ENCODE measurements at places on chromosomes 4 and X.

- DNase-seq: no peak
These were observed 394.7 kb downstream of the GALNTL6 start for GRCh38 chr4:172207886-172208285.

- no peak for DNase-seq
These were observed 8.9 kb downstream of the FAT4 start for GRCh38 chr4:125323654-125324053.

DNA sequence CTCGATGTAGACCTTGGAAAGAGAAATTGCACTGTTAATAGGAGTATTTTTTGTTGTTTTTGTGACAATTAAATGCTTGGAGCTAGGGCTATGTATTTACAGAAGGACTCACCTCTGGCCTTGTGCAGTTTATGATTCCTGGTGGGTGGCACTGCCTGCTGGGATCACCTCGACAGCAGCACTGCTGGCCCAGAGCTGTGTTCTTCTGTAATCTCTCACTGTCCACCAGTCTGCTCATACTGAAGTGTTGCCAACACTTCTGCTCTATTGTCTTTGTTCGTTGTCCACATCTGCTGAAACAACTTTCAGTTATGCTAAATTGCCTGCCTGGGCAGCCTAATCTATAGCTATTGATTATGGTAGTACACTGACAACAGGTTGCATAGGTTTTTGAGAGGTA, 194.4 kb upstream of the ANK2 start:
- DNase-seq: no peak

DNA sequence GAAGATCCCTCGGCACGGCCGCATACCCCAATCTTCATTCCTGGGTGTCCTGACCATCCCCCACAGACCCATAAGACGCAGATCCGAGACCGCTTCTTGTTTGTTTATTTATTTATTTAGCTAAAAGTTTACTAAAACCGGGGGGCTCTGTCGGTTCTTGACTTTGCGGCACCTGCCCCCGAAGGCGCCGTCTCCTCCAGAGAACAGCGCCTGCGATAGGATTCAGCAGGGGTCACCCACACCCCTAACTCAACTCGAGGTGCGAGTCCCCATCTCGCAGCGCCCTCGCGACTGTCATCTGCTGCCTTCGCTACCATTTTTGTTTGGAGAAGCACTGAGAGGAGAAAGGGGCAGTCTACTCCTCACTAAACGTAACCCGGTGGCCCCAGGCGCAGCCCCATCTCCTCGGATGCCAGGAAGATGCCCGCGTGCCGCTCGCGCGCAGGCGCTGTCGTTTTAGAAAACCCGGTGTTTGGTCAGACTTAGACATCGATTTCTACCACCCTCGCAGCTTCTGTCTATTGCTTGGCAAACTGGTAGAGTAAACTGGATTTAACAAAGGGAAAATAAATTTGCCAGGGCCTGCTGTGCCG, 18.9 kb upstream of the GPR101 start:
- no peak for DNase-seq

- no peak for DNase-seq
These were observed 37.6 kb upstream of the TADA2B start for GRCh38 chr4:7005571-7005970.

DNA sequence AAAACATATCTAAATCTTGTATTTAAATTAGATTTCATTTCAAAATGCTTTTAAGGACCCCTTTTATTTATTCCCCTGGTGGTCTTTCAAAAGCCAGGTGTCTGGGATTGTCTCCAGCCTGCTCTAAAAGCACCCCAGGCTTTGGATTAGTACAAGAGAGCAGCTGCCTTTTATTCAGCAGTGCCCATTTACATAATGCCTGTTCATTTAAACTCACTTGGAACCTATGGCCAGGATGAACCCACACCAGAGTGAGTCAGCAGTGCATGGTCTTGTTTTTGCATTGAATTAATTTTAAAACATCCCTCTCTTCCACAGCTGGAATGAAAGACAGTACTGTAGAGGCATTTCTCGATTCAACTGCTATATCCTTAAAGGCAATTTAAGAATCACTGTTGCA, 64.1 kb upstream of the TENM3 start:
- DNase-seq: no peak

DNA sequence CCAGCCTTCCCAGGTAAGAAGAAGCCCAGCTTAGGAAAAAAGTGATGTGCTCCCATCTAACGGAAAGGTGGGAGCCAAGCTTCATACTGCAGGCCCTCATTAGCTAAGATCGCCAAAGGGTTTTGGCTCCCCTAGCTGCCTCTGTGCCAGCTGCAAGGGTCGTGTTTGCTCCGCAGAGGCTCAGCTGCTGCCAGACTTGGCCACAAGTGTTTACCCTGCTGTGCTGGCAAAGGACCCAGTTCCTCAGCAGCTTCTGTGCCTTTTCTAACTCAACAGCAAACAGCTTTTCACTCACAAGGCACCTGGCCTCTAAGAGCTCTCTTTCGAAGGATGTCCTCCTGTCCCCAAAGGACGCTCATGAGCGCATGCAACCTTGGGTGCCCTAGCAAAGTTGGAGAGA, 12.2 kb upstream of the VMA21 start:
- no peak for DNase-seq

- no peak for DNase-seq
These were observed 276.9 kb downstream of the PTTG2 start for GRCh38 chr4:38237139-38237538.

DNA sequence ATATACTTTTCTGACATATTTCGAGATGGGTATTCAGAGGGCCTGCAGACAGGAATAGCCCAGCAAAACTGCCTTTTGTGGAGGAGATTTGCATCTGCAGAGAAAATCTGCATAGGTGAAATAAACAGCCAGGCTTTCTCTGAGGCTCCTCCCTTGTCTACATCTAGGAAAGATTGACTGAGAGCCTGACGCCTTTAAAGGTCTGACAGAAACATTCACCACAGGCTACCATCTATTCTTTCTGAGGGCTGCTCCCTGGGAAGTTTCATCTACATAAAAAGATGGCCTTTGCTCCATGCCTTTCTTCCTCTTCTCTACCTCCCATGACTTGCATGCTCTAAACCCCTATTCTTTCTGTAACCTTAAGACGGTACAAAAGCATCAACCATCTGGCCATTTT, 55.0 kb upstream of the AP1S2 start:
- no peak for DNase-seq

DNA sequence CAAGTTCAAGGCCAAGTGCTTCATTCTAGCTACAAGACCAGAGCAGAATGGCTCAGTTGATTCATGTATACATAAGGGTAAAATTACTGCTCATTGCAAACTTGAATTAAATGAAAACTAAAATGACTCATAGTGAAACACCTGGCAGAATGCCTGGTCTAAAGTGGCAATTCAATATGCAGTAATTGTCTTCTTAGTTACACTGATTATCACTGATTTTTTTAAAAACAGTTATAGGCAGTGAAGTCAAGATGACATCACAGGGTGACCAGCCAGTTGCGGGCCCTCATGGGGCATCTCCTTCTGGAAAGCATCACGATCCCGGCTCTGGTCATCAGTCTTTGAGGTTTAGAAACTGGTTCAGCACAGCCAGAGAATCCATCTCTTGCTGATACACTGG, 154.2 kb downstream of the RAB28 start:
- no peak for DNase-seq

DNA sequence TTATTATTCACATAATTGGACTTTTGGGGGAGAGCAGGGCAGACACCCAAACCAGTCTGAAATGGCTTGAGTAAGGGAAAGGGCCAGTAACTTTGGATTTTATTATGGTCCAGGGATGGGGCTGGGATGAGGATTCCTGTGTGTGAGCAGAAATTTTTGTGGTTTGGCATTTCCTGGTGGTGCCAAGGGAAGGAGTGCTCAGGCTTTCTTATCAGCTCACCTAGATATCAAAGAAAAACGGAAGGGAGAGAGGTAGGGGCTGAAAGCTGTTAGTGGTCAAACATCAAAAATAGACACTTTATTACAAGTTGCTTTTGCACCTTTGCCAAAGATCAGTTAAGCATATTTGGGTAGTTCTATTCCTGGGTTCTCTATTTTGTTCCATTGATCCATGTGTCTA, 128.5 kb upstream of the DIPK2B start:
- DNase-seq: no peak

DNA sequence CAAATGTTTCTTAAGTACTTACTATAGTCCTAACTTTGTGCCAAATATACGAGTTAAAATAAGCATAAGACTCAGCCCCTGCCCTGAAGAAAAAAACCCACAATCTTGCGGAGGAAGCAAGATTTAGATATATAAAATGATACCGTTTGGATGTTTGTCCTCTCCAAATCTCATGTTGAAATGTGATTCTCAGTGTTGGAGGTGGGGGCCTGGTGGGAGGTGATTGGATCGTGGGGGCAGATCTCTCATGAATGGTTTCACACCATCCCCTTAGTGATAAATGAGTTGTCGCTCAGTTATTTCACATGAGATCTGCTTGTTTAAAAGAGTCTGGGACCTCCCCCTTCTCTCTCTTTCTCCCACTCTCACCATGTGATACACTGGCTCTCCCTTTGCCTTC, 28.7 kb downstream of the EFHC2 start:
- no peak for DNase-seq

GRCh38 chr4:108049406-108049805, 59.7 kb downstream of the HADH start:
- no peak for DNase-seq

DNA sequence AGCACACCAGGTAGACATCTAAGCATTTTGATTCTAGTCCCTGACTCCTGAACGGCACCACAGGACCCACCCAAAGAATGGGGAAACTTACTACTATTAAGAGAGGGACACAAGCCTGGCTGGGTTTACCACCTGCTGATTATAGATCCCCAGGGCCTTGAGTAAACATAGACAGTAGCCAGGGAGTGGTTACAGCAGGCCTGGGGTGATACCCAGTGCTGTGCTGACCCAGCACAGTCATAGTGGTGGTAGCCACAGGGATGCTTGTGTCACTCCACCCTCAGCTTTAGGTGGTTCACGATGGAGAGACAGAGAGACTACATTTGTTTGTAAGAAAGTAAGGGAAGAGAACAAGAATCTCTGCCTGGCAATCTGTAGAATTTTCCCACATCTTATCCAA, 11.7 kb downstream of the CYSLTR1 start:
- no peak for DNase-seq

GRCh38 chr4:38152721-38153386, 192.7 kb downstream of the PTTG2 start:
- DNase-seq: no peak

DNA sequence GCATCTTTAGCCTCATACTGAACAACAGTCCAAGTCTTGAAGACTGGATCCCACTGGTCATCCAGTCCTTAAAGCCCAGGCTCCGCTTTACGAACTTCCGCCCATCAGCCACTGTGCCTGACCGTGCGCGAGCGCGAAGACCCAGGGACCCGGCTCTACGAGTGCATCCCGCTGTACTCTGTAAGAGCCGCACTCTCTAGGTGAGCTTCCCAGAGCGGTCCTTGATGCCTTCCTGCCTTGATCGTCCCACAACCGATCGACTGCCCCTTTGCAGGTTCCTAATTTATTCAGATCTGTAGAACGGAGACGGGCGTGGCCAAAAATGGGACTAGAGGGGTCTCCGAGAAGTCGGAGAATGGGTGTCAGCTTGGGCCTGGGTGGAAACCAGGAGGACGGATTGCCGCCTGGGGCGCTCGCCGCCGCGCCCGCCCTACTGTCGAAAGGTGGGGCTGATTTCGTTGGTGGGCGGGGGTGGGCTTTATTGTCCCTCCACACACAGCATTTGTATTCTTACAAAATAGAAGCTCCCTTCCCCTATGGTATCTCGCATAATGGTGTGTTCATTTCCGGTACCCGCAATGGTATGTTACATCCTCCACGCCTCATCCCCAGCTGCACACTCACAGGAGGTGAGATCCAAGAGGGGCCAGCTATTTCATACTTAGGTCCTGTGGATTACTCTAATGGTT, 42.3 kb upstream of the FAM156A start:
- no peak for DNase-seq

DNA sequence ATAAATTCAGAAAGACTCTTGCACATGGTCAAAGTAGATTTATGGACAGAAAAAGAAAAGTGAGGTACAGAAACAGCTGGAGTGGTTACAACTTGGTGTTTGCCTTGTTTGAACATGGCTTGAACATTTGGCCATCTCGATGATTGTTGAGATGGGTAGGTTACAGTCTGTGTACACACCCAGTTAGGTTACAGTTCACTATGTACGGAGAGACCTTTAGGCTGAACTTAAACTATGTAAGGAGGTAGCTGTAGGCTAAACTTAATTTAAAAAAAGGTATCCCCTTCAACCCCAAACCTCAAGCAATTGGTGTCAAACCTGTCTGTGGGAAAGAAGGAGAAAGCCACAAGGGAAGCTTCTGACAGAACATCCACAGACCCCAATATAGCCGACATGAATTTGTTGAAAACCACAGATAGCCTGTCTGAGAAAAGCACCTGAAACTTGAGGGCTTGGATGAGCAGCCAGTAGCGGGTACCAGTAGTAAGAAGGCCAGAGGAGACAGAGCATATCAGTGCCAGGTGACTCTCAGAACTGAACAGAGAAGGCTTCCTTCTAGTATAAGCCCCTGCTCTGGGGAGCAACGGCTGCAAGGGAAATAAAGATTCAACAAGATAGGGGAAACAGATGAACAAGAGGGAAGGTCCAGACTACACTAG, 247.9 kb upstream of the GALNTL6 start:
- no peak for DNase-seq

GRCh38 chrX:132270699-132271098, 51.5 kb upstream of the RAP2C start:
- no peak for DNase-seq

DNA sequence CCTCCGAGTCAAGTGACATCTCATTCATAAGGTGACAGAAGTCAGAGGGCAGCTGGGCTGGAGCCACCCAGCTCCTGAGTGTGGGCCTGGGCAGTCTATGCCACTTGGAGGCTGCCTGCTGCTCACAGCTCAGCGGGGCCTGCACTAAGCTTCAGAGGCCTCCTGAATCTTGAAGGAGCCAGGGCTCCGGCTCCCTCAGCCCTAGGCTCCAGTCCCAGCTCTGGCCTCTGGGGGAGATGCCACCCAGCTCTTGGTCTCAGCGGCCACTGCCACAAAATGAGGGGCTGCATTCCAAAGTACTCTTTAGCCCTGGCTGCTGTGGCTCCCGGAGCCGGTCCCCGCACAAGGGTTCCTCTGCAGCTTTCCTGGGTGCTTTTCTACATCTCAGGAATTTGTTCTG, 32.7 kb upstream of the PSAPL1 start:
- no peak for DNase-seq

- DNase-seq: no peak
These were observed 118.4 kb downstream of the KLHL13 start for GRCh38 chrX:117998171-117998570.

DNA sequence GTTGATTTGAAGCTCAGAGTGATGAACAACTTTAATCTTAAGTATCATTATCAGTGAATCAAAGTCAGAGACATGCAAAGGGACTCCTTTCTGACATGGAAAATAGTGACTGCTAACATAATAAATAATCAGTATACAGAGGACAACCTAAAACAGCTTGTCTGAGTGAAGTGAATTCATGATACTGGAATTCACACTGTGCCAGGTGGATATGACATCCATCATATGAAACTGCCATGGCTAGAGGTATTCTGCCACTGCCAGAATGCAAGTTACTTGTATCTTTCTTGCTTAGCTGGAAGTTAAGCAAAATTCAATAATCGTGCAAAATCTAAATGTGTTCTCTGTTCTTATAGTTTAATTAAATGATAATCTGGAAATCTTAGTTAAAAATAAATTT, 429.0 kb downstream of the CFAP47 start:
- DNase-seq: no peak

GRCh38 chr4:11049001-11049400, 364.4 kb upstream of the CLNK start:
- no peak for DNase-seq

GRCh38 chr4:118869808-118870342, 18.8 kb upstream of the SYNPO2 start:
- no peak for DNase-seq
